DND-41 (cell line): ENCODE measurements at places on chromosomes 6 and 20.
A peak's percentile ranks its signal among the peaks of the same experiment; 100 is the strongest.

GRCh38 chr20:24425523-24426135 lies 43.8 kb upstream of the SYNDIG1 start:
- no peak for DNase-seq

- DNase-seq = no peak
Observed at GRCh38 chr6:119241111-119241465, 108.5 kb downstream of the MAN1A1 start.

- DNase-seq = peak; percentile 1
Observed at GRCh38 chr6:40353967-40354452, 233.2 kb downstream of the LRFN2 start.

DNA sequence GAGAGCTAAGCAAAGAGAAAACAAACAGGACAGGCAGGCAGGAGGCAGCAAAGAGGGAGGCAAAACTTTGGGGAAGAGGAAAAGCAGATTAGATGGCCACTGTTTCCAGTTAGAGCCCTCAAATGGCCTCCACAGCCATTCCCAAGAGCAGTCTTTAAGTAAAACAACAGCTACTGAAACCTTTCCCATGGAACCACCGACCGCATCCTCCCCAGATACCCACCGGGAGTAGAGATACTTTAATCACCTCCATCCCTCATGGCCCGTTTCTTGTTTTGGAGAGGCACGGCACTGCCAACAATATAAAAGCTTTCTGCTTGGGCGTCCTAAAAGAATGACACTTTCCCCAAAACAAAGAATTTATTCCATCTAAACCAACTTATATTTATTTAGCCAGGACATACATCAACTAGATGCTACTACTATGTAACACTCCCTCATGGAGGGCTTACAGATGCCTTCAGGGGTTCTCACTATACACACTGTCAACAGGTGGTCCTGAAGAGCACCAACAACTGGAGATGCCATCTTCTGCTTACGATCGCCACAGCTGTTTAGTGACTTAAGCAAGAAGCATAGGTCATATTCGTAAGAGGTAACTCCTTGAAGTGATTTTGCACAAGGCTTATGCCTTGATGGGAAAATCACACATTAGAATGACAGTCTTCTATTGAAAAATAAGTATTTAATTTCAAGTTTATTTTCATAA lies 43.4 kb downstream of the CNKSR3 start:
- DNase-seq = no peak

- DNase-seq = no peak
Observed at GRCh38 chr6:162026031-162026430, 701.5 kb downstream of the PRKN start.

GRCh38 chr6:134676307-134677281 lies 273.3 kb downstream of the ALDH8A1 start:
- DNase-seq = no peak

- DNase-seq = peak; percentile 54
Observed at GRCh38 chr6:1436334-1437306, 47.2 kb downstream of the FOXF2 start.

DNA sequence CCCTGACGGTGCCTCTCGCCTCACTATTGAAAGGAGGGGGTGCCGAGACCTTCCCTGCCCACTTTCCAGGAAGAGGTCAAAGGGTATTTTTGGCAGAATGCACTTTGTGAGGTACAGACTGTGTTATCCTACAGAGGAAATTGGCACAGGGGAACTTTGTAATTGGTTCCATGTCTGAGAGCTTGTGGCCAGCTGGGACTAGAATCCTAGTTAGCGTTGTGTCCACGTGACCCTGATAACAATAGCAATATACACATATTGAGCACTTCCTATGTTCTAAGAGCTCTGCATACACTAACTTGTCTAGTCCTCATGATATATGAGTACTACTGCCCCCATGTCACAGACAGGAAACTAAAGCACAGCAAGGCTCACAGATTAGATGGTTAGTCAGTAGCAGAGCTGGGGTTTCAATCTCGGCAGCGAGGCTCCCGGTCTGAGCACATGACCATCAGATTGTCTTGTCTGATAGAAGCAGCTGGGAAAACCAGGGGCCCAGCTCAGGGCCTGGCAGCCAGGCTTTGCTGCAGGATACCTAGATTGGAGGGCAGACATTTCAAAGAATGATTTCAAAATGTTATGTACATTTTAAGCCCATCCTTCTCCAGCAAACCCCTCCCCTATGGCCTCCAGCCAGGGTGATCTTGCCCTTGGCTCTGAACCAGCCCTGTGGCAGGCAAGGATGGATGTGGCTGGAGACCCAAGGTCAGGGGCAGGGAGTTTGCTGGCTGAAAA lies 1.4 kb downstream of the MAPK13 start:
- no peak for DNase-seq

- no peak for DNase-seq
Observed at GRCh38 chr6:33412140-33413009, 1.6 kb downstream of the PHF1 start.

GRCh38 chr6:89583559-89583958 lies 55.0 kb downstream of the LYRM2 start:
- DNase-seq = no peak

- no peak for DNase-seq
Observed at GRCh38 chr6:5286780-5287179, 25.5 kb downstream of the FARS2 start.

DNA sequence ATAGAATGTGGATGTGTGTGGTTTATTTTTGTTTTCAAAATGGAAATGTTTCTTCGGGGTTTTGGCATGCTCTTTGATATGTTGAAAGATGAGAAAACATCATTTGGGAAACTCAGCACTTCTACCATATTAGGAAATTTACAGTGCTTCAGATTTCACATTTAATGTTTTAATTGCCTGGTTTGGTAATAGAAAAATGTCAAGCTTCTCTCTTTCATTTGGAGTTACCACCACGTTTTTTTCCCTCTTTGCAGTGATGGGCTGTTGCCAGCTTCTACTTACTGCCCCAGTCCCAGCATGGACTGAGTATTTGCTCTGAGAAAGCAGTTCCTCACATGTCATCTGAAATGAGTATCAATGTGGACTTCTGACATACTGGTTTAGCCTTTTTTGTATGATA lies 267.7 kb downstream of the PRL start:
- DNase-seq = no peak

DNA sequence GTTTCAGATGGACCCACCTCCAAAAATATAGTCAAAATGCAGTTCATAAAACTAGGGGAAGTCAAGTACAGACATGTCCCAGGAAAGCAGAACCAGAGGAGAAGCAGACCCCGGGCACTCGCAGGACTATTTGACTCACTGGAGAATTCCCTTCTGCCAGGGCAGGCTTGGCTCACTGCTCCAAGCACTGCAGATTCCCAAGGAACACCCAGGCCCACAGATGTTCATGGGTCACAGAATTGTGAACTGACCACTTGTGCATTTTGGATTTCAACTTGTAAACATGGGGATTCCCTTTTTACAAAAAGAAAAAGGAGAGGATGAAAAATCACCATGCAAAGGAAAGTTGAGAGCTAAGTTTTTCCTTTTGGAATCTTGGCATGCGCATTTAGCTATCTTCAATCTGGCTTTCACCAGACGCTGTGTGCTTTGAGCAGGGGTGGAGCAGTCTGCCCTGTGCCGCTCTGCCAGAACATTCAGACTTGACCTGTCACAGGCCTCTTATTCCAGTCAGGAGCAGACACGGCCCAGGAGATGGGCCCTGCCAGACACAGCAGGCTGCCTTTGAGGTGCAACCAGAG lies 237.5 kb upstream of the TAB2 start:
- DNase-seq = no peak

- no peak for DNase-seq
Observed at GRCh38 chr20:33863440-33864323, 52.5 kb downstream of the CHMP4B start.

DNA sequence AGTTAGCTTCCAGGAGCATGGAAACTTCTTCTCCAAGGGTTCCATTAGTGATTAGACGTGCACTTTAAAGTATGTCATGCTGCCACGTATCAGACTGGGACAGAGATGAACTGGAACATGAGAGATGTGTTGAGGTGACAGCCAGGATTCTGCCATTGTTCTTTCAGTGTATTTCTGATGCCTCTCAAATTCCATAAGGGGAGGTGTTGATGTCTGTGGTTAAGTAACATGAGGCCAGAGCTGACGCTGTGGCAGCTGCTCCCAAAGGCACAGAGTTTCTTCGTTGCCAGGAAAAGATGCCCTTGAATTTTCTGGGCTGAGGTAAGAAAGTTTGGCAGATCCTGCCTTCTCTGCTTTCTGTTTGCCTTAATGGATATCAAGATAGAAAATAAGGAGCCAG lies 63.5 kb downstream of the TRMT6 start:
- DNase-seq = no peak

- DNase-seq = no peak
Observed at GRCh38 chr6:62640749-62641148, 354.7 kb upstream of the KHDRBS2 start.
